Activated CD8-positive, alpha-beta T cell treated with anti-CD3 and anti-CD28 coated beads, Interleukin-2, amount 10 ng/mL, durations not matched to agents 7 days and 5 days (primary cell): ENCODE measurements at places on chromosomes 1 and 21. TPM values are rescaled to one million over a fixed set of nuclear protein-coding genes. Genes with fewer than 3 reads are reported as not detected.

MYOG gene
- total RNA-seq, result not detected

TSTD1 gene
- 63.2 TPM for total RNA-seq

HTR1D gene
- not detected for total RNA-seq

TGFB2 gene
- total RNA-seq, result not detected

HSPA6 gene
- total RNA-seq, result 0.94 TPM

EDARADD gene
- total RNA-seq, result 0.45 TPM

PODN gene
- total RNA-seq, result not detected

RNF223 gene
- total RNA-seq, result not detected

MTMR11 gene
- total RNA-seq, result 1.2 TPM

KMO gene
- total RNA-seq, result not detected

CR1L gene
- total RNA-seq, result not detected

EBNA1BP2 gene
- total RNA-seq, result 59.0 TPM

CACNA1S gene
- total RNA-seq, result not detected

DDX20 gene
- 18.1 TPM for total RNA-seq

PKLR gene
- total RNA-seq, result not detected

RAB25 gene
- 0.50 TPM for total RNA-seq

LRRC8D gene
- total RNA-seq, result 25.7 TPM

OR2L2 gene
- total RNA-seq, result not detected

OR6K3 gene
- total RNA-seq, result not detected

PCNX2 gene
- total RNA-seq, result 18.6 TPM

DMBX1 gene
- not detected for total RNA-seq

ACTA1 gene
- not detected for total RNA-seq

NECTIN4 gene
- not detected for total RNA-seq

DYNLT4 gene
- total RNA-seq, result 2.3 TPM

ZNF684 gene
- total RNA-seq, result 7.9 TPM

PLPPR4 gene
- not detected for total RNA-seq

TMEM200B gene
- not detected for total RNA-seq

VANGL2 gene
- total RNA-seq, result not detected

IQGAP3 gene
- total RNA-seq, result 31.0 TPM

LEFTY1 gene
- not detected for total RNA-seq

ZNF695 gene
- total RNA-seq, result 1.0 TPM

PCBP3 gene
- total RNA-seq, result 1.3 TPM

REG4 gene
- total RNA-seq, result 15.3 TPM

IGSF21 gene
- total RNA-seq, result not detected

AADACL4 gene
- total RNA-seq, result not detected

ARHGEF10L gene
- total RNA-seq, result not detected

DNALI1 gene
- not detected for total RNA-seq

TCP10L gene
- total RNA-seq, result 0.42 TPM

SERPINC1 gene
- total RNA-seq, result not detected

OR2G6 gene
- total RNA-seq, result not detected

SPRTN gene
- 14.4 TPM for total RNA-seq
